ENCODE measurements at places on chromosomes 3 and 15.

DNA sequence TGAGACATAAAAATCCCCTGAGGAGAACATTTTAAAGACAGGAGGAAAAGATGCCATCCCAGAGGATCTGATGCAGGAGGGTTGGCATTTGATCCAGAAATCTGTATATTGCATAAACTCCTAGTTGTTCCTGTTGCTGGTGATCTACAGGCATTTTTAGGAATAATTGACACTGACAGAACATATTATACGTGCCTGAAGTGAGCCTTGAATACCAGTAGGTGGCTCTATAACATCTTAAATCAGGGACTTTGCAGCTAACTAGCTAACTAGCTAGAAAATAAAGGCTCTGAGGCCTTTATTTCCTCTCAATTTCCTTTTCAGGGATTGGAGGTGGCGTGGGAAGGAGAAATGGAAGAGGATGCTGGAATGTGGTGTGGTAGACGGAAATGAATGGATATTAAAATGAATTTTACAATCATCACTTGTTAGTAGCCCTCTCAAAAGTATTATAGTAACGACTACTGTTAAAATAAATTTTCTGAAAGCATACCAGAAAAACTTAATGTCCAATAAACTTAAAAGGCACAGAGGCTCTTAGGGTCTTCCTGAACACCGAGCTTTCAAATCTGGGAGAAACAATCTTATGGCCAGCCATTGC is 73.8 kb upstream of the ZBED2 start:
- DNase-seq: peak; percentile 63

- no peak for DNase-seq
Measured at GRCh38 chr3:60803216-60804173, 447.8 kb downstream of the FHIT start.

DNA sequence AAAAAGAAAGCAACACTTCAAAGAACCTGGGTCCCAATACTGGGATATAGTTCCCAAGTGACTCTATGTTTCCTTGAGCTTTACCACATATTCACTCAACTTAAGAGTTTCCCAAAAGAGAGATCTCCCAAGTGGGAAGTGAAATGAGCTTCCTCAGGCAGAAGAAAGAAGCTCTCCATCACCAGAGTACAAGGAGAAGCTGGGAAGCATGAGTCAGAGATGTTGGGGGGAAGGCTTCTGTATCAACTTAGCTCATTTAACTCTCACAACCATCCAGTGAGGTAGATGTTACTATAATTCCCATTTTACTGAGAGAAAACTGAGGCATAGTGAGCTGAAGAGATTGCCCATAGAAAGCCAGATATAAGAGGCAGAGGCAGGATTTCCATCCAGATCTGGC is 47.0 kb upstream of the TRIM42 start:
- DNase-seq: no peak

DNA sequence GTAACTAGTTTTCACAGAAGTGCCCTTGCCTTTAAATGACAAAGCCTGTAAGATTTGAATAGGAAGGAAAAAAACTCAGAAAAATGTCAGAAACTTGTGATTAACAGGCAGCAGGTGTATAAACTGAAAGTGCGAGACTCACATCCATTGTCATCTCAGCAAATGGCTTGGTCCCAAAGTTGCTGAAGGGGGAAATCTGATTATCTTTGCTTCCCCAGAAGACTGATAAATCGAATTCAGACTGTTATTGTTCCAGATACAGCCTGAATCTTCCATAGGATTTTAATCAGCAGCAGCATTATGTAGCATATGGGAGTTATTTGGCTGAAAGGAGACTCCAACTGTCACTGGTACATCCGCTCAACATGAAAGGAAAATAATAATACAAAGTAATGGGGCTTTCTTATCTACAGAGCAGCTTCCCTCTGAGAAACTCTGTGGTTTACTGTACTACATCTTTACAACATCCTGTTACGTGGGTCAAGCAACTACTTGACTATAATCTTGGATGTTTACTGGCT is 550.4 kb upstream of the CCDC54 start:
- no peak for DNase-seq

- no peak for DNase-seq
Measured at GRCh38 chr3:115576325-115576875, 46.9 kb upstream of the GAP43 start.

DNA sequence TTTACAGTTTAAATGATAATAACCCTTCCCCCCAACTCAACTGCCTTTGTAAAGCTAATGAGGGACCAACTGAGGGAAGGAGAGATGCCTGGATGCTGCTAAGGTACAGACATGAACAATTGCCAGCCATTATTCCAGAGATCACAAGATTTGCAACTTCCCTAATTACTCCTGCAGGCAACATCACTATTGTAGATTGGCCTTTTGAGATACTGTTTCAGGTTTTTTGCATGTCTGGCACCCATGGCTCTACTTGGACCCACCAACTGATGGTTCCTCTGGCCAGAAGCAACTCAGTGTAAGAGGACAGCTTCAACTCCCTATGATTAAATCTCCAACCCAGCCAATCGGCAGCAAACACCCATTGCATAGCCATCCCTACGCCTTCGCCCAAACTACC is 478.7 kb downstream of the FHIT start:
- DNase-seq: no peak

GRCh38 chr15:65832549-65833364 is 36.5 kb upstream of the RAB11A start:
- peak; percentile 69 for DNase-seq

GRCh38 chr3:2212206-2212605 is 113.5 kb downstream of the CNTN4 start:
- DNase-seq: no peak

- DNase-seq: no peak
Measured at GRCh38 chr3:54861248-54862067, 66.4 kb downstream of the LRTM1 start.

DNA sequence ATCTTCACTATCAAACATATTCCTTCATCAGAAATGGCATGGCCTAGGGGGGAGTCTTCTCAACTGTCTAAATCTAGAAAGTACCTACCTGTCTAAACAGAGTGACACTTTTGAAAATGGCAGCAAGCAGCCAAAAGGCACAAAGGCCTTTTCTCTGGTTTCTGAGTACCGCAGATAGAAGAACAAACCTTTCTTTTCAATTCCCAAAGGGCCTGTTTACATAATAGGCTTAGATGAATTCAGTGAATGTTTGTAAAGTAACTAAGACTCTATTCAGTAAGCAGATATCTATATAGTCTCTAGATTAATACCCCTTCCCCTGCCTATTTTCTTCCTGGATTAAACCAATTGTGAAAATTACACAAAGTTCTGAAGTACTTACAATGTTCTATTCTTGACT is 7.1 kb downstream of the MYEF2 start:
- no peak for DNase-seq

DNA sequence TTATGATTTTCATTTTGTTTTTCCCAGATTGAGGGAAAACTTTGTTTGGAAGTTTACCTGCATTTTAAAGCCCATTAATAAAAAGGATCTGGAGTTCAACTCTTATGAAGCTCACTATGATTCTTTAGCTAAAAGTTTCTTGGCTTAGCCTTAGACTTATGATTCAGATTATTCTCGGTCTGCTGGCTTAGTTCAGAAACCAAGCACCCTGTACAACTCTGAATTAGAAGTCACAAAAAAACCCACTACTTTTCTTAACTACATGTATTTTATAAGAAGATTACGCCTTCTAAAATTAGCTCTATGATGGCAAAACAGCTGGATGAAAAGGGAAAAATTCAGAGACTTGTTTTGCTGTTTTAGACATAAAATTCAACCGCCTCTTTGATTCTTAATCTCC is 14.3 kb upstream of the DENND4A start:
- no peak for DNase-seq

- DNase-seq: no peak
Measured at GRCh38 chr3:71916747-71917369, 131.9 kb upstream of the PROK2 start.

GRCh38 chr15:33608714-33609113 is 297.9 kb downstream of the RYR3 start:
- no peak for DNase-seq

DNA sequence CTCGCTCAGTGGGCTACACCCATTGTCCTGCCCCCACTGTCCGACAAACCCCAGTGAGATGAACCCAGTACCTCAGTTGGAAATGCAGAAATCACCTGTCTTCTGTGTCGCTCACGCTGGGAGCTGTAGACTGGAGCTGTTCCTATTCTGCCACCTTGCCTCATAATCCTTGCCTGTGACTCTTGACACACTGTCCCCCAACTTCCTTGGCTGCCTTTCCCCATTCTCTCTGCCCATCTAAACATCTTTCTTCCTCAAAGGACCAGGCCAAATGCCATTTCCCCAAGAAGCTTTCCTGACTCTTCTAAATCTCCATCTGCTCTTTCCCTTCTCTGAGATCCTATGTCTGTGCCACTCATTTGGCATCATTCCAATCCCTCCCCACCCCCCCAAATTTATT is 9.7 kb upstream of the CD80 start:
- DNase-seq: no peak

DNA sequence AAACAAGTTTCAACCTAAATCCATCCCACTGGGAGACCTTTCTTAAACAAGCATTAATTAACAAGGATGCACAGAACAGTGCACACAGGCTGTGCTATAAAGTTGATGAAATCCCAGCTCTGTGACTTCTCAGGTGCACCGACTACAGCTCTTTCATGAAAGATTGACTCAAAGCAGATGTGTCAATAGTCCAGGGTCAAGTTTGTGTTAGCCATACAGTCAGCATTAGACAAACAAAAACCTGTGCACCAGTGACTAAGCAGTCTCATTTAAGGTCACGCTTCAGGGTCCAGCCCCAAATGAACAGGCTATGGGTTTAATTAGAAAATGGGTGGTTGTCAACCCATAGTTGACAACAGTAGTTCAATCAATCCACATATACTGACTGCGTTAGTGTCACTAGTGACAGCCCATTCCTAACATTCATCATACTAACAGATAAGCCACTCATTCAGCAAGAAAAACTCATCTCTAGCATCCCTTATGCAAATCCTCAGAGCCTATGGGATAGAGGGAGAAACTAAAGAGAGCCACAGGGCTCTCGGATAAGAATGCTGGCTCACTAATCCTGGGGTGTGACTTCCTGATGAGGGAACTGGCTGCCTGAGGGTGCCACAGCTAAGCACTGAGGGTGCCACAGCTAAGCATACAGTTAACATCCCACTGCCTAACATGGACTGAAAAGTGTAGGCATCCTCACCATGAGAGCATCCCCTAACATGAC is 84.1 kb downstream of the WNT5A start:
- DNase-seq: no peak

- no peak for DNase-seq
Measured at GRCh38 chr3:102827386-102827785, 392.6 kb downstream of the ZPLD1 start.

- DNase-seq: no peak
Measured at GRCh38 chr3:100697172-100697571, 12.1 kb upstream of the TFG start.

GRCh38 chr3:53729618-53730017 is 116.6 kb downstream of the CHDH start:
- DNase-seq: no peak

- no peak for DNase-seq
Measured at GRCh38 chr3:12506201-12506709, 22.0 kb downstream of the TSEN2 start.

- no peak for DNase-seq
Measured at GRCh38 chr3:138509586-138509985, 75.2 kb downstream of the ESYT3 start.

DNA sequence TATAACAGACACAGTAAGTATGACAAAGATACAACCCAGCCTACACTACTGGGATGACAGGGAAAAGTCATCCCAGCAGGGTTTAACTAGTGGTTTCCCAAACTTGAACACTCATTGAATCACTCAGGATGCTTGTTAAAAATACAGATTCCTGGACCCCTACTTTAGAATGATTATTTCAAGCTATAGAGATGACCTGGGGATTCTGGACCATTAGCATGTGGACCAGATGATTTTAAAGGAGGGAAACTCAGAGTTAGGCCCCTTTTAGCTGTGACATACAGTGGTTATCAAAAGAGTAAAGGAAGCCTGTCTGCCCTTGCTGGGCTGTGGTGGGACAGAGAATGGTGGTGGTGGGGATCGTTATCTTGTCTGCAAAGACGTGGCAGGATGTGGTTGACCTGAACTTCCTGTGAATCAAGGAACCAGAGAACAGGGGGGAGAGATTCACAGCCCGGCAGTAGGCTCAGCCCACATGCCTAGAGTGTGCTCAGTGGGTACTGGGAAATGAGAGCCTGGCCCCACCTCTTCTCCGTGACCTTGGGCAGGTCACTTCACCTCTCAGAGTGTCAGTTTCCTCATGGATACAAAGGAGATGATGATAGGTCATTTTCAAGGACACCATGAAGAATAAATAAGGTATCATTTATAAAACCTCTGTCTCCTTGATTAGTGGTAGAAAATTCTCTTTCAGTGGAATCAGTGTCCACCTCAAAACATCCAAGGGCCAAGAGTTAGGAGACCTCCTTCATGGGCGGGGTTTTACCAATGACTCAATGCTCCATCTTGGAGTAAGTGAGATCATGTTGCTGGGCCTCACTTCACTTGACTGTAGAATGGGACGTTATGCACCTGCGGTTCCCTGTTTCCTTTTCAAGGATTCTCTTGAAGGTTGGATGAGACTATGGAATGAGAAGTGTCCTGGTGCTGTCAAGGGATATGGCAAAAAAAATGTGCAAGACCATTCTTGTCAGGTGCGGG is 306.5 kb downstream of the RPLP1 start:
- peak; percentile 88 for DNase-seq

- no peak for DNase-seq
Measured at GRCh38 chr3:10723991-10724390, 92.0 kb upstream of the SLC6A11 start.

GRCh38 chr3:27910456-27910855 is 188.3 kb upstream of the EOMES start:
- no peak for DNase-seq

- no peak for DNase-seq
Measured at GRCh38 chr3:104988496-104988895, 378.2 kb upstream of the ALCAM start.

GRCh38 chr3:100260081-100260684 is 609 bp upstream of the TBC1D23 start:
- DNase-seq: peak; percentile 1

GRCh38 chr3:105747060-105747541 is 121.7 kb downstream of the CBLB start:
- peak; percentile 69 for DNase-seq

GRCh38 chr15:78621810-78622402 is 1.1 kb upstream of the CHRNA3 start:
- DNase-seq: no peak
